ENCODE measurements at places on chromosomes 1 and 21.

- DNase-seq = no peak
Measured at GRCh38 chr1:89563957-89564604, 39.5 kb downstream of the LRRC8B start.

- no peak for DNase-seq
Measured at GRCh38 chr1:215001419-215002021, 81.0 kb upstream of the KCNK2 start.

- no peak for DNase-seq
Measured at GRCh38 chr1:66283622-66284041, 250.3 kb upstream of the SGIP1 start.

- DNase-seq = no peak
Measured at GRCh38 chr1:174445351-174445750, 2.4 kb upstream of the GPR52 start.

- no peak for DNase-seq
Measured at GRCh38 chr21:33251119-33251518, 15.0 kb upstream of the IL10RB start.

DNA sequence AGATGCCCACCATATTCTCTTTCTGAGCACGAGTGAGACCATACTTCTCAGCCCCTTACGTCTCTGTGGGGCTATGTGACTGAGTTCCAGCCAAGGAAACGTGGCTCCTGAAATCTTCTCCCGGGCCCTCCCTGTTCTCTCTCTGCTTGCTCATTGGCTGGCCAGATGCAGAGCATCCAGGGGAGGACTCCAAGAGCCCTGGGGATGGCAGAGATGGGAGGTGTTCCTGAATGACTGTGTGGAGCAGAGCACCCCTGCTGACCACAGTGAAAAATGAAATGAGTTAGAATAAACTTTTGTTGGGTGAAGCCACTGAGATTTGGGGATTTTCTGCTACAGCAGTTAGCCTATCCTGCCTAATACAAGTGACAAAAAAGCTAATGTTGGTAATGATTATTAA is 23.8 kb downstream of the KIAA0040 start:
- DNase-seq = no peak

- no peak for DNase-seq
Measured at GRCh38 chr21:31383770-31384169, 39.7 kb upstream of the TIAM1 start.

GRCh38 chr21:15437883-15438282 is 291.9 kb upstream of the USP25 start:
- DNase-seq = no peak

DNA sequence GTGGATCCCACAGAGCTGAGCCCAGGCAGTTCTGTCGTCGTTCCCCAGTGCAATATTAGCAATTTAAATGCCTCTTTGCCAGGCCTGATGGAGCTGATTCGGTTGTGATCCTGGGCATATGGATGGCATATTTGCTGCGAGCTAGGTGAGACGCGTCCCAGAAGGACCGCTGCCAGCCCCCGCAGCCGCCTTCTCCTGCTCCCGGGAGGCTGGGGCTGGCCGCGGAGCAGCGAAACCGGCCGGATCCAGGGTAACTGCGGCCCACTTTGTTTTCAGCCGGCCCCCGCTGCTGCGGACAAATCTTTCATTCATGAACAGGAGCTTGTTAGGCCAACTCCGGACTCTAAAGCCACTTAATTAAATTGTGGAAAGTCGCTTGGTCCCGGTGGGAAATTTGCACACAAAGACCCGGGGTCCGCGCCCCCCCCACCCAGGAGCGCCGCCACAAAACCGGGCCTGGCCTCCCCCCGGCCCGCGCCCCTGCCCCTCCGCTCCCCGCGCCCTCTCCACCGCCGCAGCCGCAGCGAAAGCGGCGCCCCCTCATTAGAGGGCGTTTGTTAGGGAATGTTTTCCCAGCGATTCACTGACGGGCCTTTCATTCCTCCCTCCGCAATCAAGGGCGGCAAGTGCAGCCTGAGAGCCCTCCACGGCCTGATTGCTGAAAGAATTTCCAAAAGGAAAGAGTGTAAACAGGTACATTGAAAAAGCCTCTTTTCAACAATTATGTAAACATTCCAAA is 383.3 kb downstream of the RRAGC start:
- no peak for DNase-seq

DNA sequence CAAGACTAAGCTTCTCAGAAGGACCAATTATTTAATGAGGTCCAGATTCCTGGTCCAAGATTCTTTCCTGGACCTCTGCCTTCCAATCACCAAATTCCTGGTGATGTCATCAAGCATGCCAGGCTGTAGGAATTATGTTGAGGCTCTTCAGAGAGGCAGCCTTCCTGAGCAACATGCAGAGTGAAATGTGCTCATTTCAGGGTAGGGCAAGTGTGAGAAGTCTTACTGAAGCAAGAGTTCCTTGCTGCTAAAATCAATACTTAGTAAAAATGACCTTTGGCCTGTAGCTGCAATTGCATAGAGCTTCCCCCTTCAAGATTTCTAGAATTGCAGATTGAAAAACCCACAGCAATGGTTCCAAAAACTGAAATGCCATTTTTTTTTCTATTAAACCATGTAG is 31.7 kb upstream of the BCAR3 start:
- no peak for DNase-seq

DNA sequence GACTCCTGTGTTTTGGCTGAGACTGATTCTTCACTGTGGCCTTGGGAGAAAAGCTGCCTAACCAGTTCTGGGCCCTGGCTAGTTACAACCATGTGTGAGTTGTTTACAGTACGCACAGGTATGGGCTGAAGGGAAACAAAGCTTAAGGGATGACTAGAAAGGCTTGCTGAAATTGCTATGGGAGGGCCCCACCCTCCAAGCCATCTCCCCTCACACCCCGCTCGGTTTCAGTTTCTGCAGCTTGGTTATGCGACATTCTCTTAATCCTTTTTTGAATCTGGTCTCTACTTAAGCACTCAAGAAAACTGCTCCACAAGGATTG is 43.1 kb downstream of the PBX1 start:
- DNase-seq = no peak

- DNase-seq = no peak
Measured at GRCh38 chr1:7380712-7381111, 390.4 kb upstream of the VAMP3 start.

DNA sequence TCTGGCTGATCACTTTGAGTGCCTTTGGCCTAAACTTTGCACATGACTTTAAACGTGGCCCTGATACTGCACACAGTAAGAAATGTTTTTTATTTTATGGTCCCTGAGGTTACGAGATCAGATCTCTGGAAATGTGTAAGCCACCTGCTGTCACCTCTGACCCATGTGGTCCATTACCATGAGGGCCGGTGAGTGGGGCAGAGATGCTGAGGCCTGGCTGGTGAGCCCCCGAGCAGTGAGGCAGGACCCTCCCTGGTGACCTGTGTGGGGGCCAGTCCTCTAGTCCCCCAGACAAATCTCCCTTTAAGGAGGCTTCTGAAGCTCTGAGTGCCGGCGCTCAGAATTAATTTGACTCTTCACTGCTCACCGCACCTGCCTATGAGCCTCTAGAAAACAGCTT is 12.4 kb downstream of the TFF3 start:
- no peak for DNase-seq

DNA sequence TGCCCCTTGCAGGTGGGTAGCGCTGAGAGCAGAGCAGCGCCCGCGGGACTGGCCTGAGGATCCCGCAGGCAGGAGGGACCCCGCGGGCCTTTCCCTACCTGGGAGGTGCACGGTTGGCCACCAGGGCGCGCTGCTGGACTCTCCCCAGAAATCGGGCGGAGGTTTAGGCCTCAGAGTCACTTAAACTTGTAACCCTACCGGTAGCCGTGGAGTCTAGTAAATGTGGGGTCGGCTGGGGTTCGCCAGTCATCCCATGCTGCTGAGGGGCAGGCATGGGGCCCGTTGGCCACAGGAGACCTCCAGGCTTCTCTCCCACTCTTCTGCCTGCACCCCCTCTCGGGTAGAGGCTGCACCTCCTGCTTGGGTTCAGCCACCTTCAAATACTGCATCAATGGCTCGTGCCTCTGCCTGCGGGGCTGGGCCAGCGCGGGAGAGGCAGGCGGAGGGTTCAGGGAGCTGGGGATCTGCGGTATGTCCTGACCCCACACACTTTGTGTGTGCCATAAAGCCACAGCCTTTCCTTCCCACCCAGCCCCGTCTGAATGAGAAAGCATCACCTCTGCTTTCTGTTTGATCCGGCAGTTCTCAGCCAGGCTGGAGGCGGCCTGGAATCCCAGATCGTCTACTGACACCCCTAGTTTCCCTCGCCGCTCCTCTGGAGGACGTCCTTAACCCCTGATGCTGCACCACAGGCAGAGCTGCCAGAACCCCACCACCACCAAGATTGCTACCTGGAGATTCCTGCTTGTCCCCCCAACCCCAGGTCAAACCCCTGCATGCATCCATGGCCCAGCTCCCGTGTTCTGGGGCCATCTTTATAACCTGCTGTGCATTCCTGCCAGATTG is 12.3 kb upstream of the GSTM4 start:
- DNase-seq = peak; percentile 78

GRCh38 chr1:15627343-15627988 is 10.2 kb downstream of the DDI2 start:
- no peak for DNase-seq

GRCh38 chr1:46197964-46198811 is at the start of gene POMGNT1:
Gene POMGNT1 (minus strand): TSS chr1:46198434. CDS start chr1:46197821, 613 bp downstream.
- peak; percentile 75 for DNase-seq

- DNase-seq = no peak
Measured at GRCh38 chr1:236914375-236914774, 89.9 kb downstream of the MT1HL1 start.

DNA sequence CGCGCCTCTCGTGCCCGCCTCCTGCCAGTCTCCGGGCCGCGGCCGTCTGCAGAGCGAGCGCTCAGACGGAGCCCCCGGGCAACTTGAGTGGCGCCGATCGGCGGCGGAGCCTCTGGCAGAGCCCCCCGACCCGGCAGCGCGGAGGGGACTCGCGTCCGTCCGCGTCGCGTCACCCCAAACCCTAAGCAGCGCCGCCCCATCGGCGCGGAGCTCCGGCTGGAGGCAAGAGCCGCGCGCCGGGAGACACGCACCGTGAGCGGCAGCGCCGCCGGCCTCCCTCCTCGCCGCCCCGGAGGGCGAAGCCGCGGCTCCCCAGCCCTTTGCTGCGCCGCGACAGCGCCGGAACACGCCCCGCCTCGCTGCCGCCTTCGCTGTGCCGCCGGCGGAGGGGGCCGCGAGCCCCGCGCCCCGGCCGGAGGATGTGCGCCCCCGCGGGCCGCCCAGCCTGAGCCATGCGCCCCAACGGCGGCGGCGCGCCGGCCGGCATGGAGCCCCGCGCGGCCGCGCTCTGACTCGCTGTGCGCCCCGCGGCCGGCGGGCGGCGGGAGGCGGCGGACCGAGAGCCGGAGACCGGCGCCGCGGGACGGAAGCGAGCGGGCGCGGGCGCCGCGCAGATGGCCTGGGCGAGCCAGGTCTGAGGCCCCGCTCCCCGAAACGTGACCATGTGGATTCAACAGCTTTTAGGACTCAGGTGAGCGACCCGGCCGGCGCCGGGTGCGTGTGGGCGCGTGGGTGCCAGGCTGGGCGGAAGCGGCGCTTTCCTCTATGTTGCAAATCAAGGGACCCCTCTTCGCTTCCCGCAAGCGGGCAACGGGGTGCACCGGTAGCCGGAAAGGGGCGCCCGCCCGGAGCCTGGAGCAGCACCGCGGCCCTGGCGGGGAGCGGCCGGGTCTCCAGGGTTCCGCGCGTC is 610 bp downstream of the AJAP1 start:
- no peak for DNase-seq

DNA sequence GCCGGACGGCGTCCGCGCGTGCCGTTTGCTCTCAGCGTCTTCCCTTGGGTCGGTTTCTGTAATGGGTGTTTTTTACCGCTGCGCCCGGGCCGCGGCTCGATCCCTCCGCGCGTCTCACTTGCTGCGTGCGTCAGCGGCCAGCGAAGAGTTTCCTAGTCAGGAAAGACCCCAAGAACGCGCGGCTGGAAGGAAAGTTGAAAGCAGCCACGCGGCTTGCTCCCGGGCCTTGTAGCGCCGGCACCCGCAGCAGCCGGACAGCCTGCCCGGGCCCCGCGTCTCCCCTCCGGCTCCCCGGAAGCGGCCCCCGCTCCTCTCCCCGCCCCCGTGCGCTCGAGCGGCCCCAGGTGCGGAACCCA is 159.8 kb downstream of the RUNX1 start:
- no peak for DNase-seq

DNA sequence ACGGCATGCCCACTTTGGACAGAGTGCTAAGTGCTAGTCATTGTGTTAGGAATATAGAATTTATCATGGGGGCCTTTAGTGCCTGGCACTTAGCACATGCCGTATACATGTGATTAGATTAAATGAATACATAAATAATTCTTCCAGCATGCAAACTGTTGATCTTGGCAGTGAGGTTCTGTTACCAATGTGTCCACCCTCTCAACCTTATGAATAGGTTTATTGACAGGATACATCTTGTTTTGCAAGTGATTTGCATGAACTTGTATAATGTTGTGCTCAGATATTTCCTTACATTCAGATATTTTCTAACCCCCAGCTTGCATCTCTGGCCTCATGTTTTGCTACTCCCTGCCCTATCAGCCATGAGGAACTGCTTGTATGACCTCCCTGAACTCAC is 60.3 kb upstream of the ZNF648 start:
- no peak for DNase-seq

DNA sequence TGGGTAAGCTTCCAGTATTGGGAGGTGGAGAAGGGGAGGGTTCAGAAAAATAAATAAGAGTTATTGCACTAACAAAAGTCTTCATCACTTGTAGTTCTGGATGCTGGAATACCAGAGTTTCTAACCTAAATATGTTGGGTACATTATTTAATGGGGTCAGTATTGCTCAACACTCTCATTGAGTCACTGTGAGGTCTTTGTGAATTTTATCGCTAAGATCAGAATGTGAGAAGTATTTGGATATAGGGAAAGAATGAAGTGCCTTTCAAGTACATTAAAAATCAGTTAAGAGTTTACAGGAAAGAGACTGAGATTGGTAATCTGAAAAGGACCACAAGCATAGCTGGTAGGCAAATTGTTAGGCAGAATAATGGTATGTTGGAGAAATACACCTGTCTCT is 8.8 kb downstream of the SNRPE start:
- no peak for DNase-seq

GRCh38 chr21:25963181-25963580 is 207.4 kb downstream of the APP start:
- no peak for DNase-seq

- DNase-seq = no peak
Measured at GRCh38 chr1:207311888-207312603, 9.4 kb upstream of the CD55 start.

- DNase-seq = no peak
Measured at GRCh38 chr1:39927538-39927937, 25.8 kb upstream of the MYCL start.

GRCh38 chr1:200115532-200115931 is 88.0 kb downstream of the NR5A2 start:
- no peak for DNase-seq

- no peak for DNase-seq
Measured at GRCh38 chr1:34828611-34829010, 30.9 kb downstream of the SMIM12 start.

DNA sequence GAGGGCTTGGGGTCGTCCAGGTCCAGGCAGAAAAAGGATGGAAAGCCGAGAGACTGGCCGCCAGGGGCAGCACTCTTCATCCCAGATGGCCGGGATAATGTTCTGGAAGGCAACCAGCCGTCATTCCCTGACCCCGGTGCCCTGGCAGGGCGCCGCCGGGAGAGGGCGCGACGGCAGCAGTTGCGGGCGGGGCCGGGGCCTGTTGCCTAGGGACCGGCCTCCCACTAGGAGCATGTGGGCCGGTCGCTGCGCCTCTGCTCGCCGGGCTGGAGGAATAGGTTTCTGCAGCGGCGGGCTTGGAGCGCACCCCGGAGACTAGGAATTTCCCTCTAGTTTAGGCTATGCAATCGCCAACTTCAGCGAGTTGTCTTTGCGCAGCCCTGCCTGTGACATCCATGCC is 11.0 kb downstream of the DMRTB1 start:
- DNase-seq = no peak
